Colonic mucosa (tissue), 4 donors: ENCODE measurements at places on chromosomes 3 and 15. TPM values are rescaled to one million over a fixed set of nuclear protein-coding genes. Genes with fewer than 3 reads are reported as not detected.

GRCh38 chr3:151562891-151563290 is 102.0 kb upstream of the IGSF10 start:
- no peak for DNase-seq

DNA sequence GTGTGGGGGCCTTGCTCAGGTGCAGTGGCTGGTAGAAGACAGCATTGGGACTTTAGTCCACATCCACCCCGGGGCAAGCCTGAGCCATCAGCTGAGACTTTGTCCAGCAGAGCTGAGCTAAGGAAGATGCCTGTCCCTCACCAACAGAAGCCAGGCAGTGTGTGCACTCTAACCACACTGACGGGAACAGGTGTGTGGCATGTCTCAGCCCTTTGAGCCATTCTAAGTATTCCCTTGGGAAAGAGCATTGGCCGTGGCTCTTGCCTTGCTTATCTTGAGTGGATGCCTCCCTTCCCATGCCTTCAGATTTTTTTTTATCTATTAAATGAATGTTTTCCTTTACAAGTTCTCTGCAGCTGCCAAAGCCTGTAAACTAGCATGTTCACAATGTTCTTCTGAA is 3.5 kb downstream of the GABRA5 start:
- no peak for DNase-seq

DNA sequence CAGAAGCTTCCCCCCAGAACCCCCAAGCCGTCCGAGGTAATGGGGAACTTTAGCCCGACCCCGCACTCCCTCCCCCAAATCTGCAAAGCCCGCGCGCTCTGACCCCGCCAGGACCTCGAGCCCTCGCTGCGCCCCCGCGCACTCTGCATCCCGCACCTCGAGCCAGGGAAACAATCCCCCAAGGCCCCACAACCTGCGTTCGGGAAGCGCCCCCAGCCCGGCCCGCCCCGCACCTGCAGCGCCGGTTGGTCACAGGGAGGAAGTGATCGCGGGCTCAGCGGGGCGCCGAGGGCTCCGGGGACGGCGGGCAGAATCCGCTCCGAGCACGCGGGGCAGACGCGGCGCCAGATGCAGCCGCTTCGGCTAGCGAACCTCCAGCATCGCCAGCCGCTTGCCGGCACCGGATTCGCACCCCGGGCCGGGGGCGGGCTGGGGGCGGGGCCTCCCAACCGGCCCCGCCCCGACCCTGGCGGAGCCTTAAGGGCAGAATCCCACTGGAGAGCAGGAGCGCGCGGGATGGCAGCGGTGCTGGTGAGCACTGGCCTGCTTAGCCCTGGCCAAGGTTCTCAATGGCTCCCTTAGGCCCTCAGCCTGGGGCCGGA is at the start of gene CAMKV:
CAMKV (minus strand) TSS at position 382 of the 602 bp plus-strand sequence. CDS start 7,518 bp downstream, outside the sequence.
- no peak for DNase-seq

GRCh38 chr15:70050441-70050840 is 47.3 kb downstream of the TLE3 start:
- DNase-seq = no peak

- DNase-seq = no peak
Measured at GRCh38 chr3:192129586-192129985, 597.8 kb downstream of the FGF12 start.

MUSTN1 gene
- 3.2 TPM for total RNA-seq

ZPLD1 gene
- total RNA-seq = not detected

ALDH1A3 gene
- 7.4 TPM for total RNA-seq
